ENCODE measurements at places on chromosomes 3 and 15.

GRCh38 chr3:183158113-183158512 lies 4.4 kb downstream of the LAMP3 start:
- DNase-seq: no peak

DNA sequence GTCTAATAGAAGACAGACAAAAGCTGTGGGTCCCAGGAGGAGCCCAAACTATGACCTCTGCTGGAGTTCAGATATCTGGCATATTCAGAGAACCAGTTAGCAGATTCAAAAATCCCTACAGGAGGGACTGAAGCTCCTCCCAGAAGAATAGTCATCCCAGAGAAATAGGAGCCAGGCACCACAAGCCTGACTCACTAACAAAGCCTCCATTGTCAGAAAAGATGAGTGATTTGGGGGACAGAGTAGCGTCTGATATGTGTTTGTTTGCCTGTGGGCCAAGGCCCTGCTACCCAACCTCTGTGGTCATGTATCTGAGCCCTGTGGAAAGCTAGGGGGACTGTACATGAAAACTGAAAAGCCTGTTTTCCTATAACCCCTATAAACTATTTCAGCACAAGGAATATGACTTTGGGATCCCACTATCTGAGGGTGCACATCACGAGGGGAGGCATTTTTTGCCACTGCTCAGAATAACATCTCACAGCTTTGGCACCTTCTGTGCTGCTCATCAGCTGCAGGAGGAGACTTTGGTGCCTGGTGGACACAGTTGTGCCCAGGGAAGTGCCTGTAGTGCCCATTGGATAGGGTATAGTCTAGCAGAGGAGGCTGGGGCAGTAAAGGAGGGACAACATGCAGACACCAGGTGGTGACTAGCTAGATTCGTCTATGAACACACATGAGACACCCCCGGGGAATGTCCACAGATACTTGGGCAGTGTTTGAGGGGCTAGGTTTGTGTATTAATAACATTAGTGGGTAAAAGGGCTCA lies 9.7 kb upstream of the LARP6 start:
- DNase-seq: peak; percentile 87

- DNase-seq: no peak
Measured at GRCh38 chr3:132784502-132785025, 62.4 kb upstream of the NPHP3 start.

DNA sequence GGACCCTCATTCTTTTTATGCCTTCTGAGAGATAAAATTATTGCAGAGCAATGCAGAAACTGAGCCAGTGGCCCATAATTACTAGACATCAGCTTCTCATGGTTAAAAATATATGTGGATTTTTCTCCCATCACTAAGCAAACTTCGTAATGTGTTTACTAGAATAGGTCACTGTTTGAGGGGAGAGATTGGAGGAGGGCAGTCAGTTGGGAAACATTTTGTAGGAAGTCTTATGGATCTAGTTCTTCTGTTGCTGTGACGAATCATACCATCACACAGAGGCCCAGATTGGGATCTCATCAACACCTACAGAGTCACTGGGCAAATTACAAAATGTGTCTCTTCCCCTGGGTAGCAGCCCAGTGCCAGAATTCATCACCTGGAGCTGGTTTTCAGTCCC lies 81.4 kb downstream of the PDE8A start:
- no peak for DNase-seq

- DNase-seq: no peak
Measured at GRCh38 chr3:32239307-32240158, 1.1 kb downstream of the CMTM8 start.

DNA sequence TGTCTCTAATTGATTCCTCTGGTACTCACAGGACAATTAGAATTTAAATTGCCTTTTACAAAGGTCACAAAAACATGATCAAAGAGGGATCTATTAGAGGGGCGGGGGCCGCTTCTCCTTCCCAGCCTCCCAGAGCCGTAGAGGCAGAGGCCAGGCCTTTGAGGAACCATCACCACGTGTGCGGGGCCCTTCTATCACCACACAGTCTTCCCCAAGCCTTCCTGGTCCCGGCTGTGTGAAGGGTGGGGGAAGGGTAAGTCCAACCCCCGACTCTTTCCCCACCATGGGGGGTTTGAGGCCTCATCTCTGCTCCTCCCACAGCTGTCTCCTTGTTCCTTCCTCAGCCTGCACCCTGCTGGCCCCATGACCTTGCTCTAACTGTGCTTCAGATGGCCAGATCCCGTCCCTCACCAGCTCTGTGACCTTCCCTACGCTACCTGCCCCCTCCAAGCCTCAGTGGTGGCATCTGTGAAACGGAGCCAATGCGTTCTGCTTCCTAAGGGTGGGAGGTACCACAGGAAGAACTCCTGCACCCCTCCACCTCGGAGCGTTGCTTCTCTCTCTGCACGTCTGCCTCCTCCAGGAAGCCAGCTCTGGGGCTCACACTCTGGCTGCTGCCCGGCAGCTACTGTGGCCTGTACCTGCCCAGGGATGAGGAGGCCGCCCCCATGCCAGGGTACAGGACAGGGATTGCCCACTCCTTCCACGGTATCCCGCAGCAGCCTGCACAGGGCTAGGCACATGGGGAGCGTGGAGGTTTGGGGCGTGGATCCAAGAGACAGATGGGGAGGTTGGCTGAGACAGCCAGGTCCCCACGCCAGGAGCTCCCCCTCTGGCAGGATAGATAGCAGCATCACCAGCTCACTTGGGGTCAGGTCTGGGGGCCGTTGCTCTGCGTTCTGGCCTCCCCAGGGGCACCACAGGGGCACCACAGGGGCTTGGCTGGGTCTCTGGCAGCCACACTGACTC lies 83.8 kb downstream of the LINGO1 start:
- DNase-seq: no peak

DNA sequence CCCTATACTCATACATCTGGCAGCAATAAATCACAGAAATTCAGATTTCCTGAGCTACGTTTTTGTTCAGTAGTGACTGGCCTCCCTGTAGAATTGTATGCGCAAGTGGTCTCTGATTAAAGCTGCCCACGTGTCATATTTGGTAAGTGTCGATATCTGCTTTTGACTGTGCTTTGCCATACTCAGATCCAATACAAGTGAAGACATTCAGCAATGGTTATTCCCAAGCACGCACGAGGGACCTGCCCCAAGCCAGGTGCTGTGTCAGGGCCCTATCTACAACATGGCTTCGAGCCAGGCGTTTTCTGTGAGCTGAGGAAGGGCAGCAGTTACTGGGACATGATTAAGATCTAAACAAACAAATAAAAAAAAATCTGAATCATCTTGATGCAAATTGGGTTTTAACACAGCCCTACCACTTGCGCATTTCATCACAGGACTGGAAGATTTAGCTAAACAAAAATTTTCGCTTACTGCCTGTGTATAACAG lies 47.2 kb upstream of the ICE2 start:
- no peak for DNase-seq

GRCh38 chr3:23389686-23390085 lies 186.6 kb downstream of the UBE2E2 start:
- DNase-seq: no peak

DNA sequence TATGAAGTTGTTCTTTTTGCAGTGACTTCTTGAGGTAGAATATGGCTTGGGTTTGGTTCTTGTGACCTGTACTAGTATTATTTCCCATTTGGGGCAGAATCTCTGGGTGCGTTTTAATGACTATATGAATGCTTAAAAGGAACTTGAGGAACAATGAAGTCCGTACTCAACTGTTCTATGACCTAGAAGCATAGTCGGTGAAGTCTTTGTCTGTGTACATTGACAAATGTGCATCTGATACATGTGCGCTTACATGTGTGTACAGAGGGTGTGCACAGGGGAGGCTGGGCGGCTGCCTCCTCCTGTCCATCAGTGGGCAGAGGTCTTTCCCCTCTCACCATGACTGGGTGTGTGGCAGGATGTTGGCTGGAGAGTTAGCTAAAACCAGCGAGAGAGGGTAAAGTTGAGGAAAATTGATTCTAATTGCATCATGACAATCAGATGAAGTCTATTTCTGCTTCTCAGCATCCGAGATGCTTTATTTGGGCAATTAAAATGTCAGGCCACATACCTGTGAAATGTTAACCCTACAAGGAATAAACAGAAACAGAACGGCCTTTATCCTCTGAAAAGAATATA lies 1.0 kb upstream of the NR2F2 start:
- DNase-seq: no peak

- peak; percentile 24 for DNase-seq
Measured at GRCh38 chr3:10950476-10951294, 41.9 kb upstream of the SLC6A1 start.

DNA sequence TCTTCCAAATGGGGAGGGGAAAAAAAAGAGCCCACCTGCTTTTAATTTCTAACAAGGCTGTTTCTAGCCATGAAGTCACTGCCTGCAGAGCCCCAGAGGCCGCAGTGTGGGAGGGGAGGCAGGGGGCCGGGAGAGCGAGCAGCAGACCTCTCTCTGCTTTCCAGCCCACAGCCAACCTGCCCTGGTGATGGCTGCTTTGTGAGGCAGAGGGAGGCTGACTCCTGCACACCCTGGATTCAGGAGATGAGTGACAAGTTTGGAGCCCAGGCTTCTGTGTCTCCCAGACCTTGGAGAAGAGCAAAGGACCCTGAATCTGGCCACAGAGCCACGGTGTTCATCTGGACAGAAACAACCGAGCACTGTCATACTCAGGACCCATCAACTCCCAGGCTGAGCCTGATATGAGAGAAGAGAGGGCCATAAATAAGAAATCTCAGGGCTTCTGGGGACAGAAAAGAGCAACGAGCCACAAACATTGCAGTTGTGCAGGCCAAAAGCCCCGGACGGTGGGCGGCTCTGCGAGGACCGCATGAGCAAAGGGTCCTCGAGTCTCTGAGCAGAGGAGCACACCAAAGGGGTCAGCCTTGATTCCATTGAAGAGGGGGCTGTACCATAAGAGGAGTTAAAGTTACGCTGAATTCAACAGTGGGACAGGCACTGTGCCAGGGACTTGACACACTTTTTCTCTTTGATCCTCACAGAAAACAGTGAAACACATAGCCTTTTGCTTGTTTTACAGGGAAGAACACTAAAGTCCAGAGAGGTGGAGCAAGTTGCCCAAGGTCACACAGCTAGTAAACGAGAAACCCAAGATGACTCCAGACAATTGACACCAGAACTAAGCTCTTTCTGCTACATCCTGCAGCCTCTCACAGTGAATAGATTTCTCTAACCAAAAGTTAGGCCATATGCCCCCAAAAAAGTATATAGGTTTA lies 97.2 kb downstream of the SEMA5B start:
- no peak for DNase-seq

DNA sequence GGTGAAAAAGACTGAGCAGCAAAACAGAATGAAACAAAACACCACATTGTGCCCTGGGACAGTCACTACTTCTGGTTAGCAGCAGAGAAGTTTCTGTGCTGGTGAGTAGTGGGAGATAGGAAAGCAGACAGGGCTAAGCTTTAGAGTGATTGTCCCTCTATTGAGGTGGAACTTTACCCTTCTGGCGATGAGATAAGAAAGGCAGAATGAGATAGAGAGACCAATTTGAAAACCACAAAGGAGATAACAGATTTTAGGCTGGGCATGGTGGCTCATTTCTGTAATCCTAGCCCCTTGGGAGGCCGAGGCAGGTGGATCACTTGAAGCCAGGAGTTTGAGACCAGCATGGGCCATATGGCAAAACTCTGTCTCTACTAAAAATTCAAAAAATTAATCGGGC lies 208.5 kb downstream of the TBL1XR1 start:
- no peak for DNase-seq

DNA sequence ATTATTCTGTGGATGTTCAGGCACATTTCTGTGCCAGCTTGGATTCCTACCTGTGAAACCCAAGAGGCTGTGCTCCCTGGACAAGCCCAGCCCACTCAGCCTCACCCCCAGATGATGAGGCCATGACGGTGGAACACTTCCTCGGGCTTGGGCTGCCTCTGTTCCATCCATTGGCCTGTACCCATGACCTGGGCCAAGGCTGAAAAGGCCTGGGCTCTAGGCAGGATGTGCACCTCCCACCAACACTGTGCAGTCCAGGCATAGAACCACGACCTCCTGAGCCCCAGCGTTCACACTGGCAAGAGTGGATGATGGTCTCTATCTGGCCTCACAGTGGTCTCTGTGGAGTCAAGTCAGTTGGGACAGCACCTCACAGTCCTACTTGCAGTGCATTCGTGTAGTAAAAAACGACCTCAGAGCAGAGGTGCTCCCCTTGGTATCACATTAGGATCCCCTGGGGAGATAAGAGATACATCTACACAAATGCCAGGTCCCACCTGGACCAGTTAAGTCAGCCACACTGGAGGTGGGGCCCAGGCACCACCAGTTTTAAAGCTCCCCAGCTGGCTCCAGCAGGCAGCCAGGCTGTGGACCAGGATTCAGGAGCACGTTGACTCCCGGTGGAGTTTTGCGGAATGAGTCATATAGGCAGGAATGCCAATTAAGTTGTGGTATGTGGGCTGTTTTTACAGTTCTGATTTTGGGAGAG lies 39.0 kb upstream of the IGF1R start:
- peak; percentile 51 for DNase-seq

DNA sequence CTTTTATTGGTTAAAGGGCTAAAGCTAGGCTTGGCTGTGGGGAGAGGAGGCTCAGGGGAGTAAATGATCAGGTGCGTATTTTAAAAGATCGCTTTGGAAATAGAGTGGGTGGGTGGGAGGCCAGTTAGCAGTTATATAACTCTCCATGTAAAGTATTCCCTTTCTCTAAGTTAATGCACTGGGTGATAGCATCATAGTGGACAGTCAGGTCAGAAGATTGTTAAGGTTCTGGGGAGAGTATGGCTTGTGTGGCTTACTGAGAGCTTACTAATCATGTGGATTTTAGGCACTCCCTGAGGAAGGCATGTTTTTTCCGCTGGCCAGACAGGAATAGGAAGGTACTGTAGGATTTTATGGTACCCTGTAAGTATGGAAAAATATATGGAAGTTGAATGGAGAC lies 6.3 kb upstream of the EIF3J start:
- DNase-seq: no peak

GRCh38 chr3:65484964-65485363 lies 553.8 kb downstream of the MAGI1 start:
- no peak for DNase-seq

DNA sequence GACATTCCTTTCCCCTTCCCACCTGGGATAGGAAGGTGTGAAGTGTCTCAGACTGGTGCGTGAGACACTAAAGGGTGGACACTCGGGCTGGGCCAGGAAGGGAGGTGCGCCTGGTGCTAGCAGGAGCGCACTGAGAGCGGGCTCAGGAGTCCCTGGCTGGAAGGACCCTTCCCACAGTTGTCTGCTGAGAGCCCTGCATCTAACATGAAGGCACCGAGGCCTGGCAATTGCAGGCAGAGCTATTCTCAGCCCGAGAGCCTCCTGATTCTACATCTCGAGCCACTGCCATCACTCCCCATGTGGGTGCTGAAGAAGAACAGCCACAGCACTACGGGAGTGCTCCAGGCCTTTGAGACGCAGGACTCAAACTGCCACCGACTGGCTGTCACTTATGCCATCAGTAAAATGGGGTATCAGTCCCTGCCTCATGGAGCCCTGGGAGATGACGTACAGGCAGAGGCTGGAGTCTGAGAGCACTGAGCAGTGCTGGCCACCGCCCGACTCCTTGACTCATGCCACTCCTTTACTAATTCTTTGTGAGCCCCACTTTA lies 159.4 kb downstream of the KLF13 start:
- DNase-seq: no peak

DNA sequence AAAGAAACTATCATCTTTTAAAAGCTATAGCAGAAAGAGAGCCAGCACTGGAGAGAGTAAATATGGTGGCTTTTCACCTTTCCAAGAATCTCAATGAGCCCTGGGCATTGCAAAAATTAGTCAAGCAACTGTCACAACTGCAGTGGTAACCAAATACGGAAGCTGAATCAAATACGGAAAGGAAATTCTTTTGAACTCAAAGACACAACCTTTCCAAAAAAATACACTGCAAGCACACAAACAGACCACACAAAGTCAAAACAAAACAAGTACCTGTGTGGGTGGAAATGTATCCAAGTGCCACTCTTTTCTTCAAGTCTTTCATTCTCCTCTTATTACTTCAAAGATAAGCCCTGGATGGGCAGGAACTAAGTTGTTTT lies 17.6 kb downstream of the VGLL4 start:
- DNase-seq: no peak
